ENCODE measurements at places on chromosomes 5 and 9.

DNA sequence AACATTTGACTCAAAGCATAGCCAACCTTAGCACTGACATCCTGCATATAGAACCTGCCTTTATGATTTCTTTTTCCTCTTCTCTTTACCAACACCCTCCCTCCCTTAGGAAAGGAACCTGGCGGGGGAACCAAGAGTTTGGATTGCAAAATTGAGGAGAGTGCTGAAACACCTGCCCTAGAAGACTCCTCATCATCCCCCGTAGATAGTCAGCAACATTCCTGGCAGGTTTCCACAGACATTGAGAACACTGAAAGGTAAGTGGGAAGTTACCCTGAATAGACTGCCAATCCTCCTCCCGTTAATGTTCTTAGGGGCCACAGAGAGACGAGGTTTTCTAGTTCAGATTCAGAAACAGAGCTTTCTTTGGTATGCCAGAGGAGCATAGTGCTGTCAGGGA is 88.8 kb downstream of the RGS7BP start:
- no peak for DNase-seq

GRCh38 chr5:51657340-51658240 is 274.3 kb downstream of the ISL1 start:
- no peak for DNase-seq

- no peak for DNase-seq
Observed at GRCh38 chr9:136353088-136353487, 10.5 kb downstream of the DNLZ start.

DNA sequence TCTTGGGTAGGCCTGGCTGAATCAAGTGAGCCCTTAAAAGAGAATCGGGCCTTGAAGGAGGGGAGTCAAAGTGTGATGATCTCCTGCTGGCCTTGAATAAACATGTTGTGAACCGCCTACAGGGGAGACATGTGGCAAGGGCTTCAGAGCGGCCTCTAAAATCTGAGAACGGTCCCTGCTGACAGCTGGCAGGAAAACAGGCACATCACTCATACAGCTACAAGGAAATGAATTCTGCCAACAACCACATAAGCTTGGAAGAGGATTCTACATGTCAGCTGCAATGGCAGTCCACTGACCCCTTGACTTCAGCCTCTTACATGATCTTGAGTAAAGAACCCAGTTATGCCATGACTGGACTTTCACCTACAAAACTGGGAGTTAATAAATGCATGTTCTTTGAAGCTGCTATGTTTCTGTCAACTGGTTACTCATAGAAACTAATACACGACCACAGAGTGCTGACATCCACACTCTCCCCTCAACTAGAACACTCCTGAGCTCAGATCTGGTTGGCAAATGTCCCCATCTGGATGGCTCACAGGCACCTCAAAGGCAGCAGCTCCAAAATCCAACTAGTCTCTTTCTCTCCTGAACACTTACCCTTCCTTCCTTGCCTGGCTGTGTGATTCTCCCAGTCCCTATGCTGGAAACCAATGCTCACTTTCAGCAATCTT is 333.1 kb downstream of the ASTN2 start:
- DNase-seq: no peak

DNA sequence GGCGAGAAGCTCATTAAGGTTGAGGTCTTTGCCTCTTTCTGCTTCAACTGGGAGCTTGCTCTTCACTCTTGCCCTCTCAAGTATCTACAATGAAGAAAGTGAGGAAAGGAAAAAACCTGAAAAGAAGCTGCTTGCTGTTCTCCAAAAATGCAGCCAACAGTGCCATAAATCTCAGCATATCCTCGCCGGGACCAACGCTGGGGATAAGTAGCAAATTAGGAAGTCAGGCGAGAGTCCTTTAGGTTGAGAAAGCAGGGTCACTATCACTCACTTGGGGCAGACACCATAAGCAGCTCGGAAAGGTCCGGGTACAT is 399 bp downstream of the NUP155 start:
- no peak for DNase-seq

DNA sequence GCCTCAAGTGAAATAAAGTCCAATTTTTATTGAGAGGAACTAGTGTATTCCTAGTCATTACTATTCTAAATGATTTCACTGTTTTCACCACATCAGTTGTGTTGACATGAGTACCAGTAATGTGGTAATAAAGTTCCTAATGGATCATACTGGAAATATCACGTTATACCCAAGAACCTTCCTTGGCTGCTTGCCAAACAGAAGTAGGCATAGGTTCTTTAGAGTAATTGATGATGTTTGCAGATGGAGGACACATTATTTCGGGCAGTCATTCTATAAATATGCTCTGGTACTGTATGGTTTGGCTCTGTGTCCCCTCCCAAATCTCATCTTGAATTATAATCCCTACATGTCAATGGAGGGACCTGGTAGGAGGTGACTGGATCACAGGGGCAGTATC is 15.1 kb downstream of the SNCAIP start:
- no peak for DNase-seq

DNA sequence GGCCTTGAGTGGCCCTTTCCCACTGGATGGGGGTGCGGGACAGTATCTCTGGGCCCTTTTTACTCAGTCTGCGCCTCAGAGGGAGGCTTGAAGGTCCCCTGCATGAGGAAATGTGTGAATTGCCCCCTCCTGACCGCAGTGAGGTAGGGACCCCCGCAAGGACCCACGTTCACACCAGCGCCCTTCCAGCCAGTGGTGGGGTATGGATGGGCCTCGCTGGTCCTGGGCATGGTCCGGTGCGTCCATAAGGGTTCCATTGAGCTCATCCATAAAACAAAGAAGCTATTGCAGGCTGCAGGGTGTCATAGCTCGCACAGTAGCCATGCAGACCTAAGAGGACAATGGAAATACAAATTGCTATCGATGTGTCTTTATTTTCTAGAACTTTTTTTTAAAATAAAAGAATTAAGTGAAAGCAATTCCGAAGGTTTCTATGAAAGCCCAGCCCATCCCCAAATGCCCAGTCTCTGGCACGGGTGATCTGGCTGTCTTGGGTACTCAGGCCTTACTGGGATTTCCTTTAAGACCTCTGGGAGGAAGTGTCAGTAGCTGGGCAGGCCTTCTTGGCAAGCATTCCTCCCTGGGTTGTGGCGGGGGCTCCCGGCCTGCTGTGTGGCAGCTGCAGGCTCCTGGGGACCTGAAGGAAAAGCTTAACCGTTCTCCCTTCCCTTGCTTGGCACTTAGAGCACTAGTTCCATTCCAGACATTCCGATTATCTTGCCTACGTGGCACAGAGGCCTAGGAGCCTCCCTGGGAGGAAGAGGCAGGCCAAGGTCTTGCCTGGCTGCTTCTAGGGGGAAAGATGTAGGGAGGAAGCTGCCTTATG is 1.5 kb upstream of the SEMA5A start:
- no peak for DNase-seq

GRCh38 chr9:1954238-1954637 is 60.9 kb upstream of the SMARCA2 start:
- no peak for DNase-seq

DNA sequence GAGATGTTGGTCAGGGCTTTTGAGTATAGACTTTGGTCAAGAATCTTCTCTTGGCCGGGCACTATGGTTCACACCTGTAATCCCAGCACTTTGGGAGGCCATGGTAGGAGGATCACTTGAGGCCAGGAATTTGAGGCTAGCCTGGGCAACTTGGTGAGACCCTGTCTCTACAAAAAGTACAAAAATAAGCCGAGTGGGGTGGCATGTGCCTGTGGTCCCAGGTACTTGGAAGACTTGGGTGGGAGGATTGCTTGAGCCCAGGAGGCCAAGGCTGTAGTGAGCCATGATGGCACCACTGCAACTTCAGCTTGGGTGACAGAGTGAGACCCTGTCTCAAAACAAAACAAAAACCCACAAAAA is 57.5 kb downstream of the ACER2 start:
- no peak for DNase-seq

GRCh38 chr5:157085930-157086329 is 22.9 kb downstream of the HAVCR2 start:
- no peak for DNase-seq

DNA sequence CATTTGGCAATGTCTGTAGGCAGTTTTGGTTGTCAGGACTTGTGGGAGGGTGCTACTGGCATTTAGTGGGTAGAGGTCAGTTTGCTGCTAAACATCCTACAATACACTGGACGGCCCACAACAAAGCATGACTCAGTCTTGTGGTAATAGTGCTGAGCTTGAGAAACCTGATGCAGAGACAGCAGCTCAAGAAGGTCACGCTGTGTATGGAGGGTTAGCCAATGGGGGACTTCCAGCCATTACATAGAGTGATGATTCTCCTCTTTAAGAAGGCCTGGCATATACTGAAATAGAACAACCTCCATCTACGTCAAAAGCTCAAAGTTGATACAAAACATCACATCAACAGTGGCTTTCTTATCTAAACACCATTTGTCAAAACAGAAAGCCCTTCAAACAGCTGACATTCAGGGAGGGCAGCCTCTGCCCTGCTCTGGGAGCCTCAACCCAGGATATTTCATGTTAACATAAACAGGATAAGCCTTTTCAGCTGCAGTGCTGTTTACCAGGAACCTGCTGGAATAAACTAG is 143.0 kb downstream of the GPBP1 start:
- DNase-seq: no peak

DNA sequence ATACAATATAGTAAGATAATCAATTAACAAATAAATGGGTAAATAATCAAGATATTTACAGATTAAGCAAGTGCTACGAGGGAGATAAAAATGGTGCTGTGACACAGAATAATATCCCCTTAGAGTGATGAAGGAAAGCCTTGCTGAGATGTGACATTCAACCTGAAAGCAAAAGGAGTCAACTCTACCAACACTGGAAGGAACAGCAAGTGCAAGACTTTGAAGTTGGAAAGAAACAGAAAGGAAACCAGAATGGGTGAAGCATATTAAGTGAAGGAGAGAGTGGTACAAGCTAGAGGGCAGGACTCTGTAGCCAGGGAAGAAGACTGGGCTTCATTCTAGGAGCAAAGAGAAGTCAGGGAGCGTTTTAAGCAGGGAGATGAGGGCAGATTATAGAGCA is 12.2 kb upstream of the MEGF9 start:
- DNase-seq: no peak

GRCh38 chr9:88197016-88197415 is 58.7 kb upstream of the SPATA31C2 start:
- no peak for DNase-seq

GRCh38 chr9:129270903-129271431 is 92.9 kb upstream of the IER5L start:
- peak; percentile 22 for DNase-seq

- DNase-seq: no peak
Observed at GRCh38 chr9:126388964-126389708, 62.5 kb downstream of the MVB12B start.

- DNase-seq: no peak
Observed at GRCh38 chr9:90783964-90784363, 17.7 kb upstream of the SYK start.

DNA sequence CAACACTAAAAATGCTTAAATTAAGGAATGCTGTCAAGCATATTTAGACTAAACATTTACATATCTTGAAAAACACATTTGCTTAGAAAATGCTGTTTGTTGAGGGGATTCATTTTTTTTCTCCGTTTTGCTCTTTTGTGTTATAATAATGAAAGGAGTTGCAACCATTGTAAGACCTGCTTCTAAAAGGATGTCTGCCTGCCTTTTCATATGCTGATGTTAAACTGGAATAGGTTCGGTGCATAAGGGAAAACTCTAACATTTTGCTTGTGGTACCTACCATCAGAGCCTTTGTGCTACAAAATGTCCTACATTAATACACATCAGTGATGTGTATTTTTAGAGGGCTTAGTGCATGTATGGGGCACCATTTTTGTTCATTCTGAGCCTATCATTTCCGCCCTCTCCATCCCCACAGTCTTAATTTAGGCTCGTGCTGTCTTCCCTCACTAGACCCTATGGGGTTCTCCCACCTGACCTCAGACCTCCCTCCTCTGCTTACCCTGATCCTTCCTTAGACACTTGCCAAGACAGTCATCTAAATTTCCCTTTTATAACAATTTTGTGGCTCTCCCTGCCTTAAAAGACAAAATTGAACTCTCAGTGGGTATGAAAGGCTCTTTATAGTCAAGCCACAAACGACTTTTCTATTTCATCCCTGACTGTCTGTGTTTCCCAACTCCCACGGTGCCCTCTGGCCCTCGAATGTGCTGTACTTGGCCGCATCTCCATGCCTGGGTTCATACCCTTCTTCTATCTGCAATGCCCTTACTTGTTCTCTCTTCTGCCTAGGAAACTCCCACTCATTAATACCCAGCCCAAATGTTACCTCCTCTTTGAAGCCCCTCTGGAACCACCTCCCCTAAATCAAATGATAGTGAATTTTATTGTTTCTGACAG is 61.2 kb downstream of the CMYA5 start:
- no peak for DNase-seq

DNA sequence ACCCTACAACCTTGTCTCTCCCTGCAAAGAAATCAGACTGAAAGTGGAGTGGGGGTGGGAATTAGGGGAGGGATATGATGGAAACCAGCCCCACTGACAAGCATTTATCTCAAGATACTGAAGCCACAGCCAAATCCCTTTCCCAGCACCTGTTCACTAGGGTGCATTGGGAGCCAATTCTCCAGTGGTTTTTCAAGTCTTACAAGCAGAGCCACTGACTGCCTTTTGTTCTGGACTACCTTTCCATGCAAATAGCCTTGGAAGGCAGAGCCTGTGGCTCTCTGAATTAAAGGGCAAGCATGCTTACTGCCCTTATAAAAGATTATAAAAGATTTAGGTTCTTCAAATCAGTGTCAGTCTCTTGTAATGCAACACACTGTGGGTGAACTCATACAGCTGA is 8.8 kb upstream of the GGTA1 start:
- no peak for DNase-seq

GRCh38 chr9:37374892-37375291 is 47.6 kb upstream of the GRHPR start:
- no peak for DNase-seq

DNA sequence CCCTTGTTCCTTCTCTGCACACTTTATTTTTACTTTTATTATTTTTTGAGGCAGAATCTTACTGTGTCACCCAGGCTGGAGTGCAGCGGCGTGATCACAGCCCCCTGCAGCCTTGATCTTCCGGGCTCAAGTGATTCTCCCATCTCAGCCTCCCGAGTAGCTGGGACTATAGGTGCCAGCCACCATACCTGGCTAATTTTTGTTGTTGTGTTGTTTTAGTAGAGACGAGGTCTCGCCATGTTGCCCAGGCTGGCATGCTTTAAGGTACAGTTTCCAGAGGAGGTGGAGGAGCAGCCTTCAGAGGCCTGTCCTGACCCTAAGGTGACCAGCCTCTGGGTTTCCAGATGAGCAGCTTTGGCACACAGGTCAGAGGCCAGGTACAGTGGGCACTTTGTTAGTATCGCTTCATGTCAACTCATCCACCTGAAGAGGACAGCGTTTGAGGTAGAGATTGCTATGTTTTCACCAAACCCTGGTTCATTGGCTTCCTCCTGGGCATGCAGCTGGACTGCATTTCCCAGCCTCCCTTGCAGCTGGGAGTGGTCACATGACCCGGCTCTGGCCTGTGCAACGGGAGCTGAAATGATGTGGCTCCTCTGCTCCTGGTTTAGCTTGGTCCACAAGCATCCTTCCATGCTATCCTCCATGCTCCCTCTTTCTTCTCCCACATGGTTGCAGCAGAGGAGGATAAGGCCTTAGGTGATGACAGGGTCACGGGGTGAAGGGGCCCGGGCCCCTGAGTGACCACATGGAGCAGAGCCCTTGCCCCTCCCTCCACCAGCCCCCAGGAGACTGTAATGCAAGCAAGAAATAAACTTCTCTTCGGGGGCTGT is 139.3 kb upstream of the IER5L start:
- no peak for DNase-seq

Measured in activated CD4-positive, alpha-beta T cell treated with anti-CD3 and anti-CD28 coated beads, Interleukin-2, amount 50 U/mL, for 48 hours (primary cell).